ENCODE measurements at places on chromosomes 12 and 14. TPM values are rescaled to one million over a fixed set of nuclear protein-coding genes. Genes with fewer than 3 reads are reported as not detected.

Gene ERP27
- total RNA-seq, result not detected

Gene CARMIL3
- total RNA-seq, result not detected

Gene OR10P1
- not detected for total RNA-seq

Gene XRCC3
- total RNA-seq, result 20.3 TPM

Gene CCDC175
- not detected for total RNA-seq

Gene TWF1
- 197 TPM for total RNA-seq

Gene KLHDC1
- total RNA-seq, result 5.0 TPM

Gene PLEK2
- 12.4 TPM for total RNA-seq

Gene HELB
- total RNA-seq, result 0.86 TPM

Gene KLHL33
- total RNA-seq, result not detected

Gene TMEM119
- 93.2 TPM for total RNA-seq

Gene TCTN2
- 9.3 TPM for total RNA-seq

Gene LRRC9
- not detected for total RNA-seq

Gene GATC
- 15.9 TPM for total RNA-seq

Gene NXPH4
- total RNA-seq, result 5.7 TPM

Gene VWF
- total RNA-seq, result not detected

Gene ZNF705A
- not detected for total RNA-seq

Gene STXBP6
- total RNA-seq, result 13.9 TPM

Gene INSM2
- total RNA-seq, result not detected

Gene MAPKAPK5
- 31.2 TPM for total RNA-seq

Gene GLIPR1L2
- 1.6 TPM for total RNA-seq

Gene CCDC59
- total RNA-seq, result 49.9 TPM

Gene NEMF
- 31.9 TPM for total RNA-seq

Gene HRK
- total RNA-seq, result not detected

Gene ADCY6
- 24.8 TPM for total RNA-seq

Gene NEUROD4
- not detected for total RNA-seq

Gene PYGL
- 42.6 TPM for total RNA-seq

Gene GSC
- 2.3 TPM for total RNA-seq

Gene RPS6KA5
- total RNA-seq, result under 0.01 TPM

Gene GALNT4
- total RNA-seq, result 10.6 TPM

Gene ARHGAP9
- total RNA-seq, result not detected

Gene CCDC196
- total RNA-seq, result not detected

Gene DPPA3
- total RNA-seq, result not detected

Gene SLC24A4
- total RNA-seq, result not detected

Gene KCNH3
- not detected for total RNA-seq

Gene CMKLR1
- total RNA-seq, result 2.9 TPM

Gene VEZT
- total RNA-seq, result 40.2 TPM

Gene AQP6
- not detected for total RNA-seq

Gene LTB4R
- 2.4 TPM for total RNA-seq

Gene TCP11L2
- total RNA-seq, result 32.2 TPM

Gene LRP1-AS
- not detected for total RNA-seq

Gene BRMS1L
- 6.6 TPM for total RNA-seq

Gene TSPAN19
- total RNA-seq, result not detected

Gene CELA1
- not detected for total RNA-seq

Gene SERPINA6
- not detected for total RNA-seq

Gene GLIPR1L1
- total RNA-seq, result not detected

Gene HOXC9
- 2.5 TPM for total RNA-seq

Gene CHMP4A
- 32.1 TPM for total RNA-seq

Gene TPH2
- total RNA-seq, result not detected

Gene CLEC6A
- total RNA-seq, result not detected

All from GM23248 (cell line).